NCI-H1105 (cell line): ENCODE measurements at places on chromosomes 7 and 10.

- DNase-seq, result no peak
Measured at GRCh38 chr10:34967335-34967880, 122.7 kb downstream of the CUL2 start.

- DNase-seq, result no peak
Measured at GRCh38 chr10:6674291-6674690, 94.2 kb upstream of the PRKCQ start.

DNA sequence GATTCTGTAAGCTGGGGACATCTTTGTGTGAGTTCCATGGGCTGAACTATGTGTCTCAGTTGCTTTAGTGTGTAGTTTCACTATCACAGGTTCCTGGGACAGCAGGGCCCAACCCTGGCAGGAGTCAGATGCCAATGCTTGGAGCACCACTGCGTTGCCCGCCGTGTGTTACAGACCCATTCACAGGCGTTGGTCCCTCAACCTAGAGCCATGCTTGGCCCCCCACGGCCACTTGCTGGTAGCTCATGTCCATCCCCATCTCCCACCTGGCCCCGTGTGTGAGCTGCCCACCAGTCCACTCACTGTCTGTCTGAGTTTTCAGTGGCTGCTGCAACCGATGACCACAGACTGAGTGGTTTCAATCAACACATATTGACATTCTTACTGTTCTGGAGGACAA, 546.9 kb downstream of the TCERG1L start:
- DNase-seq, result no peak

GRCh38 chr7:82080254-82080927, 310.5 kb upstream of the HGF start:
- DNase-seq, result no peak

DNA sequence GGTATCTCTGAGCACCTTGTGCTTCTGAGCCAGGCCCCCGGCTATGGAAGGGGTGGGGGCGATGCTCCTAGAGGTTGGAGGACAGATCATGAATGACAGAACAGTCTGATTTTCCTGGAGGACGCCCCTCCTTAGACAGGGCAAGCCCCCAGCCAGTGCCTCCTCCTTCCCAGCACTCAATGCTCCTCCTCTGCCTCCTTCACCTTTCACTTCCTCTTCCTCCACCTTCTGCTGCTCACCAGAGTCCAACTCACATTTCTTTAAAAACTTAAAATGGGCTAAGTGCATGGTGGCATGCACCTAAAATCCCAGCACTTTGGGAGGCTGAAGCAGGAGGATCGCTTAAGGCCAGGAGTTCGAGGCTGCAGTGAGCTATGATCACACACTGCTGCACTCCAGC, 71.1 kb upstream of the CUX1 start:
- no peak for DNase-seq
